ENCODE measurements at places on chromosomes 13 and 19.

DNA sequence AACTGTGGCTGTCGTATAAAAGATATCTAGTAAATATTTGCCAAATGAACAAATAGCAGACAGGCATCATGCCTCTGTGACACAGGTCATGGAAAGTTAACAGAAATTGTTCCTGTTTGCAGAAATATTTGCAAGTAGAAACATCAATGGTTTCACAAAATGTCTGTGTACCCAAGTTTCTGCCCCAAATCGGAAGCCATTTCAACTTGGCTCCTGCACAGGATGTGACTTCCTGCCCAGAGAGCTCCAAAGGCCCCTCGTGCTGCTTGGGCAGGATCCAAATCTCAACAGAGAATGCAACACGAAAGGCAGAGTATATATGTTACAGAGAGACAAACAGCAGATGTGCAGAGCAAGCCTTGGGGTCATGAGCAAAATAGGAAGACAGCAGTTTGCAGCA, 95.5 kb upstream of the SERP2 start:
- no peak for DNase-seq

- no peak for DNase-seq
Observed at GRCh38 chr19:46475986-46476385, 4.6 kb upstream of the PNMA8A start.

- no peak for DNase-seq
Observed at GRCh38 chr13:76883236-76883635, 3.0 kb downstream of the KCTD12 start.

DNA sequence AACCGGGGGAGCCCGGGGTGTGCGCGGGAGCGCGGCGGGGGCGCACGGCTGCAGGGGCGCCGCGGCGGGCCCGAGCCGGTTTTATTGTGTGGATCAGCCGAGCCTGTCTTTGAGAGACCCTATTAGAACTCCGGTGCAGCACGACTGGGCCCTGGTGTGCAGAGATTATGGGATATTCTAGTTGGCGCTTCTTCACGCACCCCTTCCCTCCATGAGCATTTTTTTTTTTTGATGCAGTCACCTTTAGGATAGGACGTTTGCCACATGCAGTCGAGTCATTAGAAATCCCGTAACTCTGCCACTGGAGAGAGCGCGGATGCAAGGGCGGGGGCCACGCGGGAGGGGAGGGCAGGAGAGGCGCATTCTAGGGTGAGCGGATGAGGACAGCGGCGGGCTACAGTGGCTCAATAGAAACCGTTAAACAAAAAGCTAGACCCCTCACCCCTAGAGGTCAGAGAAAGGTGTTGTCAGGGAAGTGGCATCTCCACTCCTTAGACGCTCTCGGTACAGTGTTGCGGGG, 3.7 kb downstream of the FGF9 start:
- DNase-seq, result no peak

GRCh38 chr13:111239764-111240670, 80.4 kb upstream of the TEX29 start:
- DNase-seq, result no peak

GRCh38 chr19:974564-975257, 9.4 kb upstream of the WDR18 start:
- DNase-seq, result no peak

DNA sequence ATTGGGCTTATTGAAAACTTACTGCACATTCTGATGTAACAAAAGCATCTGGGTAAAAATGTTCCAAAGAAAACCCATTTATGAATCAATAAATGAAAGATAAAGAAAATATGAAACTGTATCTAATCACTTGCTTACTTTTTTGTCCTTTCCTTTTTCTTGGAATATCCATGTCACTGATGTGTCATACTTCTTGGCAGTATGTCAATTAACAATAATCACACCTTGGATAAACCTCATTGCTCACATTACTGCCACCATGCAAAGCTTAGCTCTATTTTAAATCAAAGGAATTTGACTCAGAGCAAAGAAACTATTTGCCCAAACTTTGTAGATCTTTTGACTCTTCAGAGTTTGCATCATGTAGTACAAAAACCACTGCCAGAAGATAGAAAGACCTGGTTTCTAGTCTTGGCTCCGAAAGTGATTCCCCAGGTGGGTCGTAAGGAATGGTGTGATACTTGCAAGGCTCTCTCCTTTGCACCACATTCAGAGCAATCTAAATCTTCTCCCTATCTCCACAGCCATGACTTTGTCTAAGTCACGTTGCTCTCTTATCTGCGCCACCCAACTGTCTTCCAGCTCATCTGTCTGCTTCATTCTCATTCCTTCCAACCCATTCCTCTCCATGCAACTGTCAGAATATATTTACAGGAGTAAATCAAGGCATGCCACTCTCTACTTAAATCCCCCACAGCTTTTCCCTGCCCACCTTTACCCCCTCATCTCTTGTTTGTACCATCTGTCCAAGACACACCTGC, 311.9 kb downstream of the COG6 start:
- DNase-seq, result no peak

DNA sequence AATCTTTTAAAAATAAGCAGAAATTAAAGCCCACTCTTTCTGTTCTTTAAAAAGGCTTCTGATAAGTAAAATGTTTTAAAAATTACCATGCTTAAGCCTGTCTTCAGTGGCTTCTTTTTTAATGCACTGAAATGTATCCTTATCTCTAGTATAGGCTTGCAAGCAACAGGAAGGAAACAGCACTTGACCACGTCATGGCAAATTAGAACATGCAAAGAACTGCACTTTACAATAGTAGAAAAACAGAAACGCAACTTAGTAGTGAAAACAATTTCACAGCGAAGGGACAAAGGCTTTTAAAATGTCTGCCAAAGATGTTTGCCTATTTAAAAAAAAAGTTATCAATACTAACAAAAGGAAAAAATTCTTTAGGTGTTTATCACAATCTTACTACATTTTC, 36.3 kb downstream of the ELF1 start:
- no peak for DNase-seq

- no peak for DNase-seq
Observed at GRCh38 chr13:48813518-48813917, 159.8 kb downstream of the CYSLTR2 start.

- no peak for DNase-seq
Observed at GRCh38 chr13:40648841-40649240, 17.6 kb downstream of the FOXO1 start.

Measured in T-cell (primary cell).